ENCODE measurements at places on chromosomes 4 and X. TPM values are rescaled to one million over a fixed set of nuclear protein-coding genes. Genes with fewer than 3 reads are reported as not detected.

USP26 gene
- not detected for total RNA-seq

MAGEA2B gene
- not detected for total RNA-seq

VBP1 gene
- total RNA-seq, result 107 TPM

FREM3 gene
- total RNA-seq, result 0.16 TPM

TMEM185A gene
- 51.6 TPM for total RNA-seq

NR3C2 gene
- 10.9 TPM for total RNA-seq

MAP7D2 gene
- total RNA-seq, result 7.6 TPM

MAMLD1 gene
- 0.94 TPM for total RNA-seq

TLR10 gene
- 2.5 TPM for total RNA-seq

HSPA4L gene
- total RNA-seq, result 10.9 TPM

GRPR gene
- total RNA-seq, result 2.2 TPM

GRIA3 gene
- total RNA-seq, result 74.2 TPM

EPHA5 gene
- 198 TPM for total RNA-seq

UGT2B11 gene
- not detected for total RNA-seq

GPC3 gene
- total RNA-seq, result 5.3 TPM

PAK3 gene
- 119 TPM for total RNA-seq

SSX4 gene
- not detected for total RNA-seq

PGAM4 gene
- total RNA-seq, result not detected

Measured in occipital lobe (tissue), 3 donors.